Activated T-helper 1 cell treated with Interleukin-2 at 50 U/mL for 16 hours (primary cell): ENCODE measurements at places on chromosomes 11 and 22.

GRCh38 chr11:13962562-13963168 lies at the start of gene SPON1:
Gene SPON1 (plus strand): TSS chr11:13962723. CDS start chr11:13962905, 182 bp downstream.
- DNase-seq, result peak; percentile 38

- no peak for DNase-seq
These were observed 25.5 kb upstream of the EHF start for GRCh38 chr11:34595391-34595790.

- DNase-seq, result no peak
These were observed 68.2 kb upstream of the BMAL1 start for GRCh38 chr11:13209379-13209778.

GRCh38 chr11:118128310-118128709 lies 24.3 kb downstream of the SCN4B start:
- no peak for DNase-seq

DNA sequence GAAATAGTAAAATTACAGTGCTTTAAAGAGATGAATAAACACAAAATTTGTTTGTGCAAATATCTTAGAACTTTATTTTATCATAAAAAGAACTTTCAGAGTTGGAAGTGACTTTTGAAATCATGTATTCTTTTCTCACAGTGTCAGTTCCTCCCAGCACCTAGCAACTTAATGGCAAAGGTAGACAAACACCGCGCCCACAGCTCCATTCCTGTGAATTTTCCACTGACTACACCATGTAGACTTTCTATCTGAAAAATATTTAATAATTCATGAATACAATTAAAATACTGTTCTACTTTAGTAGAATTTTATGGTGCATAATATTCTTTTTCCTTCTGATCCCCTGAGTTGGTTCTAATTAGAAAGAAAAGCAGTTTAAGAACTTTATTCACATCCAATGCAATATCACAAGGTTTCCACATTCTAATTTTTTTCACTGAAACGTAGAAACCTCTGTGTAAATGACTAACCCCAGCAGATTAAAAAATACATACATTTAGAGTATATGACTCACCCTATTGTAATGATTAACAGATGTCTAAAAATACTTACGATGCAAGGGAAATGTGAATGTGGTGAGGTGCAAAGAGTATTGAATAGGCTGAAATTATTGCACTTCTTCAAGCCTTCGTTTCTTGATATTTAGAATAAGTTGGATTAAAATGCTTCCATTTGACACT lies 218.2 kb upstream of the CCDC179 start:
- no peak for DNase-seq

GRCh38 chr22:25143156-25144076 lies 56.2 kb upstream of the CRYBB3 start:
- DNase-seq, result no peak

DNA sequence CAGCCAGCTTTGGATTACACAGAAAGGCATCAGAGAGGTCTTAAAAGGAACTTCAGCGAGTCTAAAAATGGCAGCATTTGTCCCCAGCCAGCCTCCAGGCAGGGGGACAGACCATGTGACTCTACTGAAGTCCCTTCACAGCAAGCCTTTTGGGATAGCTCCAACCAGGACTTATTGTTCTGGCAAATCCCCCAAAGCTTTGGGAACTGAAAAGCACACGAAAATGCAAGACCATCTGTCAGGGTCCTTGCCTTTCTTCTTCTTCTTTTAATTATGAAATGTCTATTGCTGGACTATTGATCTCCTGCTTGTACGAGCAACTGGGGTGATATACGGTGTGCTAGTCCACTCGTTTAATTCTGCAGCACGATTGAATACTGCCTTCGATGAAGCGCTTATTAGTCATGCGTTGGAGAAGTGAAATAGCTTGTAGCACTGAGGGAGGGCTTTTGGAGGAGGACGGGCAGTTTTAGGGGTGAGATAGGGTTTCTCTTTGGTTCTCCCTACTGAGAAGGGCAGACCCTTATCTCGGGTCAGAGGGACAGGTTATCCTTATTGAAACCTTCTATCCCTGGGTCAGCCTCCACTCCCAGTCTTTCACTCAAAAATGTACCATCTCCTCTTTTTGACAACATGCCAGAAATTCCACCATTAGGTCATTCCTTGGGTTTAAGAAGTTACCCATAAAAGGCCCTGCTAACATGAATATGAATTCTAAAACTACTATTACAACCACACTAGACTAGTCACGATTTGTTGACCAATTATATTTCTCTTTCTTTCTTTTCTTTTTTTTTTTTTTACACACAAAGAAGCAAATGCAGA lies 416.4 kb downstream of the MIAT start:
- no peak for DNase-seq

DNA sequence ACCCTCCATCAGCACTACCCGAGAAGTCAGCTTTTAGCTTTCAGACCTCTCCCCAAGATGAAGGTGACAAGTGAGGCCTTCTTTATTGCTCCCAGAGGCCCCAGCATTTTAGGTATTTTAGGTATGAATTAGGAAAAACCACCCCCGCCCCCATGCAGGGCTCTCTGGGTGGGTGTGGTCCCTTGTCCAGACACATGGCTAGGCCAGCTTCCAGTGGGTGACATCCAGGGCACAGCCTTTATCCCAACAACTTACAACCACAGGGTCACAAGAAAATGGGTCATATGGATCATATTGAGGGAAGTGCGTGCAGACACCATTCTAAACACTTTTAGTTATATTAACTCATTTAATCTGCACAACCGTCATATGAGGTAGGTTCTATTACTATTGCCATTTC lies 42.1 kb downstream of the RIBC2 start:
- DNase-seq, result no peak

- DNase-seq, result no peak
These were observed 12.1 kb downstream of the MAPK8IP2 start for GRCh38 chr22:50612528-50613221.

- DNase-seq, result no peak
These were observed 1.4 kb downstream of the FDX1 start for GRCh38 chr11:110431051-110431672.

DNA sequence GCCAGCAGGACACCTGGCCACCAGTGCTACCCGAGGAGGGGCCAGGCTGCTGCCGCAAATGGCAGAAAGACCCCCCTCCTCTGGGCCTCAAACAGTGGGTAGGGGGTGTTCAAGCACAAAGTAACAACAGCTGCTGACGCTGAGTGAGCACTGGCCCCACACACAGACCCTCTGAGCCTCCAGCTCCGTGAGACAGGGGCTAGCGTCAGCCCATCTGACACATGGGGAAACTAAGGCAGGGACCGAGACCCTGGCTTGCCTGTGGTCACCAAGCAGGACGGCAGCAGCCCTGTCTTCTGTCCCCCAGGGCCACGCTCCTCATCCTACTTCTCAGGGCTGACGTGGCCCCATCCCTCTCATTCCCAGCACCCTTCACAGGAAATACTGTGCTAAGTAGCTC lies 36.5 kb downstream of the NUP50 start:
- no peak for DNase-seq

GRCh38 chr11:112221274-112221835 lies 4.9 kb upstream of the PTS start:
- no peak for DNase-seq

- peak; percentile 24 for DNase-seq
These were observed 50.0 kb downstream of the C11orf58 start for GRCh38 chr11:16788141-16789062.

GRCh38 chr11:83971063-83971462 lies 684.9 kb upstream of the CCDC90B start:
- DNase-seq, result no peak

GRCh38 chr11:28384418-28384817 lies 276.2 kb downstream of the METTL15 start:
- no peak for DNase-seq

- DNase-seq, result no peak
These were observed 57.8 kb upstream of the PSMA1 start for GRCh38 chr11:14577835-14578529.

GRCh38 chr22:40391417-40391816 lies 21.0 kb downstream of the SGSM3 start:
- no peak for DNase-seq

DNA sequence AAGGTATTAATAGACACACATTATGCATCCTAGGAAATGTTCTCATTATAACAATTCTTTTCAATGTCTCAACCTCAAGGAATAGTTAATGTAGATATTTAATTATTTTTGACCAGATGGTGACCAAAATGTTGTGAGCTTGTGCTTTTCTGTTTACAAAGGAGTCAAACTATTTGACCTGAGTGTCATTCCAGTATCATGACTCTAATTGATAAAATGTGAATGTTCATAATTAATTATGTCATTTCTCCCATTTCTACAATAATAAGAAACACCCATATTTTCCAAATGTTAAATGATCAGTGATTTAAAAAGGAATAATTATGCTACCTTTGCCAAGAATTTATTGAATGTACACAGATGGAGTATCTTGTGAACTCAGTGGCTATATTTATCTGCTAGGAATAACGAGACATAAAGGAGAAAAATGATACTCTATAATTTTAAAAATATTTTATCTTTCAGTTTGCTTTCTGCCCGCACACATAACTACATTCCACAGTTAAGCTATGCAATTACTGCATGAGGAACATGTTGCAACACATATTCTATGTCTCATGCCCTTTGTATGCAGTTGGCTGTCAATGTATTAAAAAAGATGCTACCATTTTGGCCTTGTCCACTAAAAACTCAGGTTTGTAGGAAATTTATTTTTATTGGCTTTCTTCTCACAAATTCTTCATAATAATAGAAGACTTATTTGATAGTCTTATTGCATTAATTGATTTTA lies 376.7 kb upstream of the CCDC179 start:
- DNase-seq, result no peak

DNA sequence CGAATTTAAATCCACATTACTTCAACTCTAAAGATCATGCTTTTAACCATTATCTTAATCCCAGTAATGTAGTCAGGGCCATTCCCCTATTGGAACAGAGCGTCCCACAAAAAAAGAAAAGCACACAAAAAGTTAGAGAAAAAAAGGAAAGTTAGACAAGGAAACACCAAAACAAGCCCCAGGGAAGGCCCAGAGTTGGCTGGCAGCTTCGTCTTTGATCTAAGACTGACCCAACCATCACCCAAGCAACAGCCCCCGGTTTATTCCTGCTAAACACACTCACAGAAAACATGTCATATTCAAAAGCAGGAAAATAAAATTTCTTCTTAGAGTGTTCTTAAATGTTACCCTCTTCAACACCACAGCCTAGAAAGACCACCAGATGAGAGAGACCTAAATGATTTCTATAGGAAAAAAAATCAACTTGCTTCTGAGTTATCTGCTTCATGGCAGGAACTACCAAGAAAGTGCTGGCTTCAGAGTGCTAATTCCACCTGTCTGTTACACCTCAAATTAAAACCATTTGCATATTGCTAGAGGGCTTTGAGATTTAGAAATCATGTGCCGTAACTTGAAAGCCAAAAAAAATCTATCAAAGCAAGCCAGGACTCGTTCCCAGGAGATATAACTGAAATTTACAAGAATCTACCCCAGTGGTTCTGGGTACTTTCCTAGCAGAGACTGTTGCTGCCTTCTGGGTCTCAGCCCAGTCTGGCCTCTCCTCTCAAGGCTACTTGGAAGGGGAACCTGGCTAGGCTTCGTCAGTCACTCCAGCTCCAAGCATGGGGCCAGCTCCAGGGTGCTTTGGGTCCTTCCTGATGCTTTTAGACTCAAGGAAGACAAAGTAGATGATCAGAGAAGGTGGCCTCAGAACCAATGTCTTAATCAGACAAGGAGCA lies 31.2 kb downstream of the POU2AF3 start:
- no peak for DNase-seq

GRCh38 chr11:31841435-31841834 lies 30.3 kb upstream of the PAX6 start:
- no peak for DNase-seq

DNA sequence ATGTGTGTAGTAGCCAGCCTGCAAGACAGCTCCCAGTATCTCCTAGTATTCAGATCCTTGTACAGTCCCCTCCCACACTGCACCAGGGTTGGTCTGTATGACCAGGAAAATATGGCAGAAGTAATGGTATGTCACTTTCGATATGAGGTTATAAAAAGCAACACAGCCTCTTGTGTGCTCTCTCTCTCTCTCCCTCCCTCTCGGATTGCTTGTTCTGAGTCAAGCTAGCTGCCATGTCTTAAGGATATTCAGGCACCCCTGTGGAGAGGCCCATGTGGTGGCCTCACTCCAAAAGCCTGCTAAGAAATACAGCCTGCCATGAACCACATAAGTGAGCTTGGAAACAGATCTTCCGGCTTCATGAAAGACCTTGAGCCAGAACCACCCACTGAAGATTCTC lies 25.4 kb downstream of the FXYD6 start:
- DNase-seq, result no peak

GRCh38 chr11:2223153-2223794 lies 47.1 kb downstream of the ASCL2 start:
- no peak for DNase-seq

DNA sequence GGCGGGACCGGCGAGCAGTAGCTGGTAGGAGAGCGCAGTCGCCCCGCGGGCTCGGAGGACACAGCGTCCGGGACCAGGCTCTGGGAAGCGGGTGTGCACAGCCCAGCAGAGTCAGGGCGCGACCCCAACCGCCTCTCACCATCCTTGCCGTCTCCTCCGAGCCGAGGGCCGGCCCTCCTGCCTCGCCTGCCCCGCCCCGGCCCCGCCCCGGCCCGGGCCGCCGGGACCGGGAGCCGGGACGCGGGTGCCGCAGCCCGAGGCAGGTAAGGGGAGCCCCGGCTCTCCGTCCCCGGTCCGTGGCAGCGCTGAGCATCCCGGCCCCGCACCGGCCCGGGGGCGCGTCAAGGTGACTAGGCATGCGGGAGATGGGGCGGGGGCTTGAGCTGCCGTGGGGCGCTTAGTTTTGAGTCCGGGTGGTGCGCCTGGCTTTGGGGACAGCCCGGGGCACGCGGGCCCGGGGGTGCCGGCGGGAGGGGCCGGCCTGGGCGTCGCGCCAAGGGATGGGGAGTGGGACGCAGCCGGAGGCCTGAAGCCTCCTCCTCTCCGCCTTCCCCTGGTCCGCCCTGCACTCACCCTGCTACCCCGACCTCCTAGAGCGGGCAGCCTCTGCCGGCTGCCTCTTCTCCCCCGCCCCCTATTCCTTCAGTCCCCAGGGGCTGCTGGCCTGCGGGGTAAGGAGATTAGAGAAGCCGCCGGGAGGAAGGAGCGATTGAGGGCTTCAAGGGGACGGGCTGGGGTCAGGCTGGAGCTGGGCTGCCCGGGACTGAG lies at the start of gene ABCG4:
TSS of gene ABCG4 (plus strand) at position 35 of the 768 bp plus-strand sequence. CDS start 914 bp downstream, outside the sequence.
- peak; percentile 4 for DNase-seq

DNA sequence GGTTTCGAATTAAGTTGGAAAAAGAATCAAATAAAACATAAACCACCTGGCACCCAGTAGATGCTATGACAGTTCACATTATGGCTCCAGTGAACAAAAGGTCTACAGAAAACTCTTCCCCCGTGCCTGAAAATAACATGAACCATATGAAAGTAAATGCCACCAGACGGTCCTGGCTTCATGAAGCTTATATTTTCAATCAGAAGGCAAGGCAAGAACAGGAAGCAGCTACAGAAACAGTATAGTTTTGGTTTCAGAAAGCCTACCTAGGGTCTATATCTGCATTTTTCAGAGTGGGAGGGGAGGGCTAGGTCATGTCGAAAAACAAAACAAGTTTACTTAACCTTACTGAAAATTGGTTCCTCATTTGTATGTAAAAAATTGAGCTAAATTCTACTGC lies 9.8 kb downstream of the RAB30 start:
- no peak for DNase-seq

- DNase-seq, result no peak
These were observed 23.8 kb upstream of the ALDH3B2 start for GRCh38 chr11:67698247-67698646.
